ENCODE measurements at places on chromosomes 4 and X.

DNA sequence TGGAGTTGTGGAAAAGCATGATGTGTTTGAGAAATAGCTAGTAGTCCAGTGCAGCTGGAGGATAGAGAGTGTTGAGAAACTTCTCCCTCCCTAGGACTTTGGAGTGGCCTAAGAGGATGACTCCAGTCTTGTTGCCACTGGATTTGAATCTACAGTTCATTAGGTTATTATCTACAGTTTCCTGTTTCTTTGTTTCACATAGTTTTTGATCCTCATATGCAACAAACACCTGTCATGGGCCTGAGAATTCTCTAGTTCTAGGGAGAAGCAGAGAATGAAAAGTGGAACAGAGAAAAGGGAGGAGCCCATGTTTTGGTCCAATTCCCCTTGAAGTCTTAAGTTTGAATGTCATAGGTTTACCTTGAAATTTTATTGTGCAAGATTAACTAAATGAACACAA, 73.6 kb upstream of the TBC1D9 start:
- no peak for DNase-seq

- no peak for DNase-seq
Observed at GRCh38 chrX:153614818-153615217, 15.9 kb upstream of the CCNQ start.

DNA sequence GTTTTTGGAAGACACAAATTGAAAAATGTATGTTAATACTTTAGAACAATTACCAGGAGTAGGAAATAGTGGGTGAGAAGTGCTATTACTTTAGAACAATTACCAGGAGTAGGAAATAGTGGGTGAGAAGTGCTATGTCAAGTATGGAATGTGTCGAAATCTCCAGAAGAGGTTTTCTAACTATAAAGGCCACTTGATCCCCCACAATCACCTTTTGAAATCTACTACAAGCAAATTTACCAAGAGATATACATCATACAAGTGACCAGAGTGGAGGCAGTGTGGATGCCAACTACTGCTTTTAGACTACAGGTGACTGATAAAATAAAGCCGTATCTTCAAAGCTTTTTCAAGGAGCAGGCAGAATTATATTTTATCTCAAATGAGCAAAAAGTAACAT, 43.1 kb downstream of the MAB21L2 start:
- no peak for DNase-seq

GRCh38 chr4:76585272-76585671, 150.2 kb downstream of the SHROOM3 start:
- no peak for DNase-seq

DNA sequence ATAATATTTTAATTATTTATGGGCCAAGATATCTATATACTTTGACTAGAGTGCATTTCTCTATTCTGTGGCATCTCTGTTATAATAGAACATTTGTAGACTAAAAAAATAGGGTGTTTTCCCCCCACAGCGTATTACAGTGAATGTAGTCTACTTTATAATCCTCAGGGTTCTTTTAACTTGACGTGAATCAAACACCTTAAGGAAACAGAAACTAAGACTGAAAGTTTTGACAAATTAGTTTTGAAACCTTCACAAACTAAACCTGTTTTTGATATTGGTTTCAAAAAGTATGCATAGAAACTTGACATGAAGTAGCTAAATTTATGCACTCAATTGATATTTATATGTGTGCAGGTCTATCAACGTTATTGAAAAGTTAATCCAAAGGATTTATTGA, 1963.1 kb upstream of the TENM3 start:
- DNase-seq = no peak
